ENCODE measurements at places on chromosomes 12 and 14.

DNA sequence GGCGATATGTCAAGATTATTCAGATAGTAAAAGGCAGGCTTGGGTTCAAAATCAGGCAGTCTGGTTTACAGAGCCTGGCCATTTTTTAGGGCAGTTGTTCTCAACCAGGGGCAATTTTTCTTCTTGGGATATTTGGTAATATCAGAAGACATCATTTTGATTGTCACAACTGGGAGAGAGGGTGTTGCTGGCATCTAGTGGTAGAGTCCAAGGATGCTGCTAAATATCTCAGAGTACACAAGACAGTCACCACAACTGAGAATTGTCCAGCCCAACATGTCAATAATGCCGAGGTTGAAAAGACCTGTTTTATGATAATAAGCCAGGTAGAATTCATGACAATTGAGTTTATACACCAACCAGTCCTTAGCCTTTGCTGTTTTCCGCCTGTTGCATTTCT lies 733.9 kb downstream of the NRXN3 start:
- DNase-seq: no peak

GRCh38 chr14:73125169-73125588 lies 11.1 kb upstream of the PSEN1 start:
- no peak for DNase-seq

DNA sequence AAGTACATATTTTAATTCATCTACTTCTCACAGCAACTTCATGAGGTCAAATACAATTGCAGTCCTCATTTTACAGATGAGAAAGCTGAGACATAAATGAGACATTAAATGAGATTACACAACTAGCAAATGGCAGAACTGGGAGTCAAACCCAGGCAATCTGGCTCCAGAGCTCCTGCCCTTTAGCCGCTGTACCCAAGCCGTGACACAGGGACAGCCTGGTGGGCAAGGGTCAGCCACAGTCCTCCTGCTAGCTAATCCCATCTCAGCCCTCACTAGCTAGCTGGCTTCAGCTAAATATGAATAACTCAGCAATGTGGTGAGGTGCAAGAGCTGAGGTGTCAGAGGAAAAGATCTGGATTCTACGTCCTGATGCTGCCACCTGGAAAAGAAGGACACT lies 54.8 kb downstream of the NINJ2 start:
- DNase-seq: no peak

- no peak for DNase-seq
Observed at GRCh38 chr14:21505012-21505553, 6.1 kb downstream of the METTL3 start.

GRCh38 chr14:29817767-29818405 lies 109.8 kb downstream of the PRKD1 start:
- no peak for DNase-seq

DNA sequence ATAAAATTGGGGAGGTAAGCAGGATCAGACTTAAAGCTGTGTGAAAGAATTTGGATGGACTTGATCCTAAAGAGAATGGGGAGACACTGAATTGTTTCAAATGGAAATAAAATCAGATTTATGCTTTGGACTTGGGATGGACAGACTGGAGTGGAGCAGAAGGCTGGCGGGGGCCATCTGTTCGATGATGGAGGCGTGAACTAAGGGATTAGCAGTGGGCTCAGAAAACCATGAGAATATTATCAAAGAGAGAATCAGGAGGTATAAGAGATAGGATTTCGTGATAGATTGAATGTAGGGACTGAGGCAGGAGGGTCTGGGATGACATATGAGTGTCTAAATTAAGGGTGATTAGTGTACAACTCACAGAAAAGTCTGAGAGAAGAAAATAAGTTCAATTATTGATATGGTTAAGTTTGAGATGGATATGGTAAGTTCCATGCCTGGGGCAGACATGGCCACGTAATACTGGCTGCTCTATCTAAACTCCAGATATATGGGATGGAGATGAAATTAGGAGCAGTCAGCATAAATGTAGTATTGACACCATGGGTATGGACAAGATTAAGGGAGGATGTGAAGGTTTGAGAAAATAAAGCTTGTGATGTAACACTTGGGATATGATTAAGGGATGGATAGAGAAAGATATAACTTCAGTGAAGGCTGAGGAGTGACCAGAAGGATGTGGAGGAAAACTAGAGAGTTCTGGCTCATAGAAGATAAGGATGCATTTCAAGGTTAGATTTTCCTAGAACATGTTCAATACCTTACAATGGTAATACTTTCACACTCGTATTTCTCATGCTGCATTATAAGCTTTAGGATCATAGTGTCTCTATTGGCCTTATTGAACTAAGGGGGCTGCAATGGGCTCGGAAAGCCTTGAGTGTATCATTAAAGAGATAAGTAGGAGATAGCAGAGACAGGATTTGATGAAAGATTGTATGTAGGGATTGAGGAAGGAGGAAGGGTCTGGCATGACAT lies 1.0 kb upstream of the TSSK4 start:
- DNase-seq: no peak
